IMR-90 (cell line): ENCODE measurements at places on chromosomes 5 and 9. TPM values are rescaled to one million over a fixed set of nuclear protein-coding genes. Genes with fewer than 3 reads are reported as not detected.

The NELFB gene
- 36.7 and 36.9 TPM in 2 replicates for total RNA-seq

The DNAI1 gene
- total RNA-seq, result not detected in 2 replicates

The MCCC2 gene
- 14.2 and 22.0 TPM in 2 replicates for total RNA-seq

The SLC6A3 gene
- not detected in 2 replicates for total RNA-seq

GRCh38 chr5:82352146-82352791 is 74.1 kb upstream of the RPS23 start:
- DNase-seq, result peak; percentile 50
